Naive B cell (primary cell): ENCODE measurements at places on chromosomes 4 and X.
A peak's percentile ranks its signal among the peaks of the same experiment; 100 is the strongest.

- no peak for DNase-seq
Observed at GRCh38 chr4:138697851-138698250, 317.7 kb upstream of the NOCT start.

GRCh38 chrX:19544693-19545305 is 29.5 kb upstream of the MAP3K15 start:
- DNase-seq, result peak; percentile 24

DNA sequence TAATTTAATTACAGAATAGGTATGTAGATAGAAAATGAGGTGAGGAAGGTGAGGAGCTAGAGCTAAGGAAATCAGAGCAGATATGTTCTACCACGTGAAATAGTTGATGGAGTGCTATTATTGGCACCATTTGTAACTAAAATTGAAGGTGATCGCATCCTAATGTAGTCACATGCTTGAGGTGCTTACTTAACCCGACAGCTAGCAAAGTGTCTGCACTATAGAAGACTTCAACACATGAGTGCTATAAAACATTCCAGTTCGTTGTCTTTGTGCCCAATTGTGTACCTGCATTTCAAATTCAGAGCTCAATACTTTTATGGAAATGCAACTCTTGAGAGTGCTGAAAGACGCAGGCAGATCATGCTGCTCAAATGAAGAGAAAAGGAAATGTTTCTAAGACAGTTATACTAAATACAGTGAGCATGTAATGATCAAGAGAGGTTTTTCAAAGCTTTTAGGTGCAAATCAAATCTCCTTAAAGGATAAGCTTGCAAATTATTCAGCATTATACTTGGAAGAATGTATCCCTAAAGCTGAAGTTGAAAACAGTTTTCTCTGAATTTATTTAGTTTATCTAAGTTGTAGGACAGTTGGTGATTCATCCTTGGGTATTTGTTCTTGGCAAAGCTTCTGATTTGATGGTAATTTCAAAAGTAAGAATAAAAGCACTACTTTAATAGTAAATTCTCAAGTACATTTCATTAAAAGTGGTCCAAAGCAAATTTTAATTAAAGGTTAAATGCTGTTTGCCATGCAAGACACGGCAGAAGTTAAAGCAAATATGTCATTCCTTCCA is 223.9 kb upstream of the EPHA5 start:
- DNase-seq, result no peak

DNA sequence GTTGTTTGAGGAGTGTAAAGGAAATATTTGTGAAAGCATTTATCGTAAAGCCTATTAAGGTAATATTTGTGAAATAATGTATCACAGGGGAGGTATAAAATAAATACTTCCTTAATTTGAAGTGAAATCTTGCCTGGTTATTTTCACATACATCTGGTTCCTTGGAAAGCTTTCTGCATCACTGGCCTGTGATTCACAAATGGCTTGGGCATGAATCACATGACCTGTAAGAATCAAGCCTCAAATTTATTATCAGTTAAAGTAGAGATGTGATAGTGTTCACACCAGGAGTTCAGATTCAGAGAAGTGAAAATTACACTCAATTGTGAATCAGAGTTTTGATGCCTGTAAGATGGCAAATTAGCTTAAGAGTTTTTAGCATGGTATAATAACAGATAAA is 1911.4 kb downstream of the STIM2 start:
- DNase-seq, result no peak

GRCh38 chr4:171067422-171067821 is 745.8 kb upstream of the GALNTL6 start:
- DNase-seq, result no peak

DNA sequence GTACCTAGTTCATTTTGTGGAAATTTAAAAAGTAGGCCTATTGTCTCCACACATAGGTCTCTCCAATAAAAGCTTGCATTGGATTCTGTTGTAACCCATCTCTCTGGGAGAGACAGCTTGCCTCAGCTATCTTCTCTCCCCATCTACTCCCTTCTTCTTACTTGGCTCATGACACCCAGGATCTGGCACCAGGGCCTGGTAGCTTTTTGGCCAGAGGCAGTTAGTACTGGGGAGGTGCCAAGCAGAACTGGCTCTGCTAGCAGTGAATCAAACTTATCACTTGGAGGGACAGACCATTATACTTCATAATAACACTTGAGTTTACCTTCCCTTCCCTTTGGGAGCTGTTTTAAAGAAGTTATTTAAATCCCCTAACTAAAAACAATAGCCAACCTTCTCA is 31.8 kb downstream of the PLAC1 start:
- no peak for DNase-seq

- no peak for DNase-seq
Observed at GRCh38 chr4:67465032-67465762, 80.1 kb downstream of the CENPC start.

GRCh38 chr4:155973639-155974475 is 20.2 kb upstream of the CTSO start:
- no peak for DNase-seq

DNA sequence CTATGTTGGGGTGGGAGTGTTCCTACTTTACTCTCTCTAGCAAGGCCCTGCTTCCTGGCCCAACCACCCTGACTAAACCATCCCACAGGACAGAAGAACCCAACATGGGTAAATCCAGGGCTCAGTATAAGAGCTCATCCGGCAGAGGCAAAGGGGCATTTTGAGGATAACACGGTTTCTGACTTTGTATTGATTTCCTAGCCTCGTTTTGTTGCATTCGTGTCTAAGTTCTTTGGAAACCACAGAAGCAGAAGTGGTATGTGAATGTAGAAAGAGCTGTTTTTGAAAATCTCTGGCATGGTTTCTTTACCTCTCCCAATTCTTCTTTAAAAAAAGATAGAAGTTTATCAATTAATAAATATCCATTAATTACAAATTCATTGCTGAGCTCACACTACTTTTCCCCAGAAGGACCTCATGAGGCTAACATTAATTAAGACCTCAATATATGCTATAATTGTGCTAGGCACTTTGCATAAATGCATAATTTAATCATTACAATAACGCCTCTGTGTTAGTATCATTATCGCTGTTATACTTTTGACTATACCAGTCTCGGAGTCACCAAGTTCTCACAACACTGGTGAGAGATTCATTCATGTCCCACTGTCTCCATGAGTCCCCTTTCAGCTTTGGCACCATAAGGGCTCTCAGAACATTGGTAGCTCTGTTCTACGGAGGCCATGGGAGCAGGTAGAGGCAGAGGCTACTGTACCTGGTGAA is 5.8 kb upstream of the CLNK start:
- DNase-seq, result peak; percentile 37

GRCh38 chr4:35695421-35695820 is 548.9 kb downstream of the ARAP2 start:
- DNase-seq, result no peak

- DNase-seq, result no peak
Observed at GRCh38 chrX:24789047-24789446, 95.3 kb downstream of the POLA1 start.

GRCh38 chrX:108537005-108537404 is 97.4 kb downstream of the COL4A5 start:
- DNase-seq, result no peak

- DNase-seq, result no peak
Observed at GRCh38 chr4:99504804-99505502, 5.9 kb upstream of the C4orf17 start.
